GM12891 (cell line): ENCODE measurements at places on chromosomes 13 and 19.

- DNase-seq = no peak
Observed at GRCh38 chr19:2544576-2545415, 68.9 kb downstream of the GADD45B start.

- DNase-seq = no peak
Observed at GRCh38 chr13:102291587-102292218, 110.1 kb downstream of the FGF14 start.

- DNase-seq = no peak
Observed at GRCh38 chr19:19579533-19580361, 38.7 kb downstream of the PBX4 start.

DNA sequence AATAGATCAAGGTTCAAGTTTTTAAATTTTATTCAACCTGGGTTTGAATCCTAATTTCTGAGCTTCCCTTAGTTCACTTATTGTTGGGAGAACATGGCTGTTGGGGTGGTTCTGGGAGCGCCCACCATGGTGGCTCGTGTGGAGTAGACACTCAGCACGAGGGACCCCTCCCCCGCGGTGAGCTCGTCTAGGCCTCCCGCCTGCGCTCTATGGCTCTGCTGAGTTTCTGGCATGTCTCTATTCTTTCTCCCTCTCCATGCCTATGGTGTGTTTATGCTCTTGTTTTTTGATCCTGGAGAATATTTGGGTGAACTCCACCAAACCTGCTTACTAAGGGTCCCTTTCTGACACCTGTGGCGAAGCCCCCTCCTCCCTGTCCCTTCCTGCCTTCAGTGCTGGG lies 1.6 kb upstream of the EPN1 start:
- DNase-seq = no peak

- no peak for DNase-seq
Observed at GRCh38 chr13:96161141-96161540, 71.2 kb downstream of the HS6ST3 start.

- DNase-seq = no peak
Observed at GRCh38 chr13:112160558-112160957, 93.6 kb downstream of the SOX1 start.

GRCh38 chr13:42334329-42334706 lies 62.4 kb downstream of the AKAP11 start:
- DNase-seq = no peak

DNA sequence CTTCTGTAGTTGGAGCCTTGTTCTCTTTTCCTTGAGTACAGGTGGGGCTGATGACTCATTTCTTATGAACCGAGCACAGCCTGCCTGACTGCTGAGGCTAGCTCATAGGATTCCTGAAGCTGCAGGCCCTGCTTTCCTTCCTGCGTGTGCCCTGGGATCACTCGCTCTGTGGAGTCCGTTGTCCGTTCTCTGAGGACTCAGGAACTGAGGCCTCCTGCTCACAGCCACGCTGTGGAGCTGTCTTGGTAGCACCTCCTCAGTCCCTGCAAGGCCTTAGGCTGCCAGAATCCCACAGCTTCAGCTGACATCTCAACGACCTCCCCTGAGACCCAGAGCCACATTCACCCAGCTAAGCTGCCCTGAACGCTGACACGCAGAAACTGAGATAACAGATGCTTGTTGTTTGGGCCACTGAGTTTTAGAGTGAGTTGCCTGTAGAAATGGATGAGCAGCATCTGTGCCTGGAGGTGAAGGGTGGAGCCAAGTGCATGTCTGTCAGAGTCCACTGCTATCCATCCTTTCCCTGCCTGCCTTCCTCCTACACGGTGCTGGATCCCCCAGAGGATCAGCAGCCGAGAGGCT lies 72.9 kb downstream of the ARHGEF7 start:
- DNase-seq = no peak

DNA sequence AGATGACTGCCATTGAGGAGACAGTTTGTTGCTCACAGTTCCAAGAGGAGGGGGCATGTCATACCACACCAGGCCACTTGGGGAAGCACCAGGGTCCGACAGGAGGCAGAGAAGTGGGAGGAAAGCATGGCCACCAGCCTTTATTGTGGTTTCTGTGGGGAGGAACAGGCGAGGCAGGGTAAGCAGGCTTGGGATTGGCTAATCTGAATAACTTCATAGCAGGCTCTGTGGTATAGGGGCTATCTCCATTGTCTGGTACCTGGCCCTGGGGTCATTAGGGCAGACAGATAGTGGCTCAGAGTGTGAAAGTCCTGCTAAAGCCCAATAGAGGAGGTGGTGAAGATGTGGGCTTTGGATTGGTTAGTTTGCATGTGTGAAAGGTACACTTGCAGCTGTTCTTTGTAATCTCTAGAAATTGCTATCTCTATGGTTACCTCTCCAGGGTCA lies 35.5 kb downstream of the CBY2 start:
- DNase-seq = peak; percentile 30

GRCh38 chr13:27338816-27339215 lies 68.2 kb downstream of the RASL11A start:
- no peak for DNase-seq

DNA sequence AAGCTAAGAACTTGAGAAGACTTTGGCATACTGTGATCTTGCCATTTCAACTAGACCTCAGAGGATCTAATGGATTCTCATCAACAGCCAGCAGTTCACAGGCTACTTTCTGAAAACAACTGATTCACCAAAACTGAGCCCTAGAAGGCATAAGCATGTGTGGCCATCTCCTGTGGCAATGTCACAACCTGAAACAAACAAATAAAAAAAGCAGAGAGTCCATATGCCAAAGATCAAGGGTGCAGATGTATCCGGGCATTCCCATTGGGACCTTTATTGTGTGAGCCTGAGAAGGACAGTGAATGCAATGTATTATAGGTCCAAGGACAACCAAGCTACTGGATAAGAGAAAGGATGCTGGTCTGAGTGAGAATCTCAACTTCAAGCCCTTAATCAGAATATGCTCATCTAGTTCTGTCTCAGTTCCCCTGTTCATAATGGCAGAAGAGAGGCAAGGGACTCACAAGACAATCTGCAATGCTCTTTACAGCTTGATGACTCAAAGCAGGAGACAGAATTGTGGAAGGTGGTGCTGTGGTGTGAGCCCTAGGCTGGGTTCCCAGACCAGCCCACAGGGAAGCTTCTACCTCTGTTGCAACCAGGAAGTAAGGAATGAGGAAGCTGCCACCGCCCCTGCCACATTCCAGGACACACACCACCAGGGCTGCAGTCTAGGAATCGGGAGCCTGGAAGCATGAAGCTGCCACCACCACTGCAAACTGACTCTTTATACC lies 133.7 kb downstream of the RAP2A start:
- DNase-seq = peak; percentile 20

DNA sequence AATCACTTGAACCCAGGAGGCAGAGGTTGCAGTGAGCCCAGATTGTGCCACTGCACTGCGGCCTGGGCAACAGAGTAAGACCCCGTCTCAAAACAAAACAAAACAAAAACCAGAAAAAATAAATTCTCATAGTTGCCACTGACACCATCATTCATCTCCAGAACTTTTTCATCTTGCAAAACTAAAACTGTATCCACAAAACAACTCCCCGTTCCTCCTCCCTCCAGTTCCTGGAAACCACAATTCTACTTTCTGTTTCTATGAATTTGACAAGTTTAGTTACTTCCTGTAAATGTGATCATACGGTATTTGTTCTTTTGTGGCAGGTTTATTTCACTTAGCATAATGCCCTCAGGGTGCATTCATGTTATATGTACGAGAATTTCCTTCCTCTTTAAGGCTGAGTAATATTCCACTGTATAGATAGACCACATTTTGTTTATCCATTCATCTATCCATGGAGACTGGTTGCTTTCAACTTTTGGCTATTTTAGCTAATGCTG lies 13.2 kb upstream of the ADGRE5 start:
- no peak for DNase-seq

- DNase-seq = peak; percentile 97
Observed at GRCh38 chr19:1837625-1838105, 10.6 kb downstream of the REXO1 start.

DNA sequence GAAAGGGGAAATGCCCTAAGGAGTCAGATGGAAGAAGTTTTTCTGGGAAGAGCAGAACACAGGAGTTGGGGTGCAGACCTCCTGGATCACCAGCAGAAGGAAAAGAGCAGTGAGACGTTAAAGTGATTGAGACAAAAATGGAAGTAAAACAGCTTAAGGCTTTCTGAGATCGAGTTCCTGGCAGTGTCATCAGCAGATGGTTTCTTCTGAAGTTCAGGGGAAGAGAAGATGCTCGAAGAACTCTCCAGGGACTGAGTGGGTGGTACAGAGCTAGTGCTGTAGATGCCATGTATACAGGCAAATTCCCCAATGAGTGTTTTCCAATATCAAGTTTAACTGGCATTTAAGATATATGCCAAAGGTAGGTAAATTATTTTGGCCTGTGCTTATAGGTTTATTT lies 272.2 kb upstream of the KLF12 start:
- no peak for DNase-seq

GRCh38 chr13:31930490-31930889 lies 101.1 kb upstream of the FRY start:
- no peak for DNase-seq

DNA sequence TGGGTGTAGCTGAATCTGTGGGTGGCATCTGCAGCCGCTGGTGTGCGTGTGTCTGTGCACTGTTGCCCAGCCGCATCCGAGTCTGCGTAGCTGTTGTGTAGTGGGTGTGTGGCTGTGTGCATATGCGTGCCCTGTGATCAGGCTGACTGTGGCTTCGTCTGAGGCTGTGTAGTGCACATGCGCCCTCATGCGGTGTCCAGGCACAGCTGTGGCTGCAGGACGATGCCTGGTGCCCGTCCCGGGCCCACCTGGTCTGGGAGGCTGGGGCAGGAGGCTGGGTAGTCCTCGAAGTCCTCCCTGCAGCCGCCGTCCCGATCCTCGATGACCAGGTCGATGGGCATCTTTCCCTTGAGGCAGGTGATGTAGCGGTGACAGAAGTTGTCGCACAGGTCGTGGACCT lies 4.9 kb downstream of the MEIS3 start:
- DNase-seq = no peak

- no peak for DNase-seq
Observed at GRCh38 chr13:108444448-108444847, 174.9 kb downstream of the TNFSF13B start.

DNA sequence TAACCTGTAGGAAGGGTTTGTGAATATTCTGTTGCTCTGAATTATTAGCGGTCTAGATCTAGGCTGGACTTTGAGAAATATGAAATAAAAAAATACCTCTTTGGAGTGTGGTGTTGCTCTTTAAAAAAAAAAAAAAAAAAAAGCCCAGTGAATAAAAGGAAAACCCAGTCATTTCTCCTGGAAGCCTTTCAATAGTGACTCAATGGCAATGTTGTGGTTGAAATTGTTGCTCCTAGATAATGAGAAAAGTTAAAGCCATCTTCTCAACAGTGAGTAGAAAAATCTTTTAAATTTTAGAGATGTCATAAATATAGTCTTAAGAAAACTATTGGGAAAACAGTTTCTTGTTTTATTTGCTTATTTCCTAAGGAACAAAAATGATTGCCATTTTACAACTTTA lies 135.3 kb downstream of the RFC3 start:
- DNase-seq = no peak

DNA sequence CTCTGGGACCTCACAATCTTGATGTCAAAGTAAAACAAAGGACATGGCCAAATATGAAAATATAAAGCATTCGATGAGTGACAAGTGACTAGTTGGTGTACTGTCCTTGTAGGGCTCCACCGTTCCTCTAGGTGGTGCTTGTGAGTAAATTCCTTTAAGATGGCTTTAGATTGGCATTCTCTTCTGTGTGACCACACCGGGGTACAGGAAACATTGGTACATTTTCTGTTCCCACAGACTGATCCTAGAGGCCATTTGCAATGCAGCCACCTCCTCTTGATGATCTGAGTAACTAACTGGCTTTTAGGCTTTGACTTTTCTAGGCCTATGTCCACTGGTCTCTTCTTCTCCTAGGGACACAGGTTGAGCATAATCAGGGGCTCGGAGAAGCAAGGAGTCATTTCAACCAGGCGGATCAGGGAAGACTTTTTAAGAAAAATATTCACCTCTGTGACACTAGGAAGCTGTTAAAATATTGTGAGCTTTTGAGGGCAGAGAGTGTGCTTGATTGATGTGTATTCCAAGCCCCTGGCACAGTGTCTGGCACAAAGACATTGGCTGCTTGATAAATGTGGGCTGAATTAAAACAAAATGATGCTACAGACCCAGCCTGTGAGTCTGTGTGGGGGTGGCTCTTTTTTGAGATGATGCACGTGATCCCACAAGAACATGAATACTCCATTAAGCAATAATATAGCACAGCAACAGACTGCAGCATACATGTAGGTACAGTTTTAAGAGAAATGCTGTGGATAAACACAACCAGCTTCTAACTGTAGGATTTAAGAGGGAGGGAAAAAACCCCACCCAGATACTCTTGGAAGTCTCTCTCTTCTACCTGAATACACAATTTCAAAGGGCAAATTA lies 21.0 kb downstream of the EPSTI1 start:
- no peak for DNase-seq

DNA sequence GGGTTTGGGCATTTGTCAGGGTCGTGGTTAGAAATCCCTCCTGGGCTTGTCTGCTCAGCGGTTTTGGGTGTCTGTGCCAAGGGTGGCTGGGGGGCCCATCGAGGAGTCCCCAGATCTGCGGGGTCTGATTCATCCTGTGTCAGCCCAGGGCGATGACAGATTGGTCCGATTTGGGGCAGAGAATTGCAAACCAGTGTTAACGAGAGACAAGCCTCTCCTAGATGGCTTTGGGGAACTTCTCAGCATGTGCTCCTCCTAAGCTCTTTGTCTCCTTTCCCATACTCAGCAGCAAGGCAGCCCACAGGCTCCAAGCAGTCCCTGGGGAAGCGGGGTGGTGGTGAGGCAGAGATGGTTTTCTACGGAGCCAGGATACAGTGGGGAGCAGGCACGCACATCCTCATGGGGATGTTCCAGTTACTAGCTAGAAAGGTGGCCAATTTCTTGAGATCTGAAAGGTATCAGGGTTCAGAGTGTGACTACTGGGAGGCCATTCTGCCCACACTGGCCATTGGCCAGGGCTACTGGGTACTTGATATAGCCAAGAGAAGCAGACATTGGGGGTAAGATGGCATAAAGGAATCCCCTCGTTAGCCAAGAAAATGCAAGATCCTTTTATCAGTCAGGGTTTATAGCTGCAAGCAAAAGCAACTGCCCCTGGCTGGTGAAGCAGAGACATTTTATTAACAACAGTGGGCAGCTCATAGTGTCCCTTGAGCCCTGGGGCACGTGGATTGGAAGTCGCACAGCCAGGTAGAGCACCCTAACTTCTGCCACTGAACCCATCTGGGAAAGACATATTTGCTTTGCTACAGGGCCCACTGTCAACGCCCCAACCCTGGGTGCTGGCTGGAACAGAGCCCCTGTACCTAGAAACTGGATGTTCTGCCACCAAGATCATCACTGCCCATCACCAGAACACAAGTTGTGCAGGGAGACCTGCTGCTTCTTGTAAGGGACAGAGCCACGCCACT lies 63.6 kb downstream of the RGCC start:
- DNase-seq = no peak

- no peak for DNase-seq
Observed at GRCh38 chr13:27790523-27790922, 1.8 kb upstream of the GSX1 start.
